ENCODE measurements at places on chromosomes 16 and 17.
A peak's percentile ranks its signal among the peaks of the same experiment; 100 is the strongest.

DNA sequence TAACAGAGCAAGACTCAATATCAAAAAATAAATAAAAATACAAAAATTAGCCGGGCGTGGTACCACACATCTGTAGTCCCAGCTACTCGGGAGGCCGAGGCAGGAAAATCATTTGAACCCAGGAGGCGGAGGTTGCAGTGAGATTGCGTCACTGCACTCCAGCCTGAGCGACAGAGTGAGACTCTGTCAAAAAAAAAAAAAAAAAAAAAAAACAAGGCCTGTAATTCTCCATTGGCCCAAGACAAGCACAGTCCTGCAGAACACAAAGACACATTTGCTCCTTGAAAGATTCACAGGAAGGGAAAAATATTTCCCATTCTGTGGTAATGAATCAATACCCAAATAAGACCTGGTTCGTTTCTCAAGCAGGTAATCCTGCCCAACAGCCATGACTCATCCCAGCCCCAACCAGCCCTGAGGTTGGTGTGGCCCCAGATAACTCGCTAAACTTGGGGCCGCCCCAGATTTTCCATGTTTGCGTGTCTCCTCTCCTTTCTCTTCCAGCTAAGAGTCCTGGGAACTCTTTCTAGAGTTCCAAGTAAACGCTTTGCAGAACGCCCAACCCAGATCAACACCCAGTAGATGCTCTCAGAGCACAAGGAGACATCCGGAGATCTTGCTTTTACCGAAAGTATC lies 40.3 kb upstream of the SNN start:
- no peak for DNase-seq

- no peak for DNase-seq
These were observed 478.2 kb upstream of the EEF2KMT start for GRCh38 chr16:5575646-5576245.

DNA sequence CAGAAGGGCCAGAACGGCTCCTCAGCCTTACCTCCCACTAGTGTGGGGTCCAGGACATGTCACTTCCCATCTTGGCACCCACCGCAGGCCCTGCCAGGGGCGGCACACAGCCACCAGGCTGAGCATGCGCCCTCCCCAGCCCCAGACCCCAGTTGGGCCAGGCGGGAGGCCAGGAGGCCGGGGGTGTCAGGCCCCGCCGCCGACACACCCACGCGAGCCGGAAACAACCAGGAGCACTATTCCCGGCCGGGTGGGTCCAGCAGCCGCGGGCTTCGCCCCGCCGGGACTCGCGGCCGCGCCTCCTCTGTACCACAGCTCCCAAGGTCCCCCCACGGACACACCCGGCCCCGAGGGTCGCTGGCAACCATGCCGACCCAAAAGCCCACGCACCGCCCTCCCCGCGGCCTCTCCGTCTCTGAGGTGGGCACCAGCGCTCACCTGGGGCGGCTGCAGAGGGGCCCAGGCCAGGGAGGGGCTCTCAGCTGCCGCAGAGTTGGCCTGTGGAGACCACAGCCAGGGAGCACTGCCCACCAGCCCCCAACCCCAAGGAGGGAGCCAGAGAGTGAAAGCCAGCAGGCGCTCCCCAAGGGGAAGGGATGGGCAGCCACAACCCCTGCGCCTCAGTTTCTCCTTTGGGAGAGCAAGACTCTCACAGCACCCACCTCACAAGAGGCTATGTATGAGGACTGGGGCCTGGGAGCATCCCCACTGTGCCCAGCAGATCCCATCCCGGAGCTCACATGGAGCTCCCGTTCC lies 18.0 kb downstream of the B9D1 start:
- no peak for DNase-seq

GRCh38 chr16:57236022-57236350 lies 9.1 kb upstream of the ARL2BP start:
- no peak for DNase-seq

- no peak for DNase-seq
These were observed 2.6 kb downstream of the RMI2 start for GRCh38 chr16:11347831-11348230.

- DNase-seq, result no peak
These were observed 74.4 kb upstream of the SMIM36 start for GRCh38 chr17:55585629-55586028.

DNA sequence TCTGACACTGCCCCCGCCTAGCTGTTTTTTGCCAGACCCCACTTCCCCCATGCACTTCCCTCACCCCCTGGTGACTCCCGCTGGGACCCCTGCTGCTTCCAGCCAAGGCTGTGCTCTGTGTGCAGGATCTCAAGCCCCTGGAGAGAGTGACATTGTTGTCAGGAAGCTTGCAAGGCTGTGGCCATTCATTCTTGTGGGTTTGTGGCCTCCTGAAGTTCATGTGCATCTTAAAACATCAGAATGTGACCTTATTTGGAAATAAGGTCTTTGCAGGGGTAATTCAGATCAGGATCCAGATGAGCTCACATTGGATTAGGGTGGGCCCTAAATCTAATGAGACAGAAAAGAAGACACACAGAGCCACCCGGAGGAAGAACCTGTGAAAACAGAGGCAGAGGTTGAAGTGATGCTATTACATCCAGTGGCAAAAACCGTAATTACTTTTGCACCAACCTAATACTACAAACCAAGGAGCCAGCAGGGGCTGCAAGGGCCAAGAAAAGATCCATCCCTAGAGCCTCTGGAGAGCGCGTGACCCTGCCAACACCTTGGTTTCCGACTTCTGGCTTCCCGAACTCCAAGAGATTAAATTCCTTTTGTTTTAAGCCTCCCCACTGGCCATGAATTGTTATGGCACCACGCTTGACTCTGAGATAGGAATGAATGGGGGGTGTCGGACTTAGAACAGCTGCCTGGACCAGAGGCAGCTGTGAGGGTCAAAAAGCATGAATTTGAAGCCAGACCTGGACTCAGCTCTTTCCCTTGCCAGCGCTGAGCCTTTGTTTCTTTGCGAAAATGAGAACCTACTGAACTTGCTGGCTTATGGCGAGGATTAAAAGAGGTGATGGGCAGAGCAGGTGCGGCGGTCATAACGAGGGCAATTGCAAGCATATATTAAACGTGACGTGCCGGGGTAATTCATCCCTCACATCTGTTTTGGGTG lies 75.5 kb downstream of the BMERB1 start:
- DNase-seq, result no peak

- no peak for DNase-seq
These were observed 22.5 kb upstream of the C16orf78 start for GRCh38 chr16:49351096-49351487.

DNA sequence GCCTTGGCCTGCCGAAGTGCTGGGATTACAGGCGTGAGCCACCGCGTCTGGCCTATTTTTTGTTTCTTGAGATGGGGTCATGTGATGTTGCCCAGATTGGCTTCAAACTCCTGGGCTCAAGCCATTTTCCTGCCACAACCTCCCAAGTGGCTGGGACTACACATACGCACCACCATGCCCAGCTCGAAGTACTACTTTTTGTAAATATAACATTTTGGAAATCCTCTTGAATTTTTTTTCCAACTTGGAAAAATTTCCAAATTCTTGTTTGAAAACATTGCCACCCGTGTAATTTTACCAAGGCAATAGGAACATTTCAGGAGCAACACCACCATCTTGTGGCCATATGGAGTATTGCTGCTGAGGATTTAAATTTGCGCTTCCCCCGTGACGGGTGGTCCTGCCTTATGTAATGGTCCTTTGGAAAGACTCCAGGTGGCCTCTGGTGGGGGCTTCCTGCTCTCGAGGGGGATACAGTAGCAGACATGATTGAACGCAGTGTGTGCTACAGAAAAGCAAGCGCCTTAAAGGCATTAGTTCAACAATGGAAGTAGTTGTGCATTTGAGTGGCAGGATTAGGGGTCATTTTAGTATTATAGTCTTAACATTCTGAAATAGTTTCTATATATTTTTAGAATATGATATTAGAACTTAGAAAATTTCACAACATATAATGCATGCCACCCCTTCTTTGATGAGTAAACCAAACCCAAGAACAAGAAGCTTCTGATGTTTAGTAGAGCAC lies 8.0 kb downstream of the FLYWCH1 start:
- peak; percentile 39 for DNase-seq

DNA sequence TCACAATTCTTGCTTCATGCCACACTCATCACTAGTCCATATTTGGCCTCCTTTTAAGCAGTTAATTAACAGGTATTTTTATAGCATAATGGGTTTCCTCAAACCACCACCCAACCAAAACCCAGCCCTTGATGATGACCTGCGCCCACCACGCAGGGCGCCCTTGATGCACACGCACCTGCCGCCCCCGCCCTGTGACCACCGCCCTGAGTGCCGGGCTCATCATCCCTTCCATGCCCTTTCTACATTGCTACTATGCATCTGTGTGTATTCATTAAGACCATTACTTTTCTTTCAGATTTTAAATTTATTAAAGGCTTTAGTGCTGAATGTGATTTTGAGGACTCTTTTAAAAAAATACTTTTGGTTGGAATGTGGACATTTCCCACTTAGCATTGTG lies 204.8 kb upstream of the CHMP6 start:
- no peak for DNase-seq

DNA sequence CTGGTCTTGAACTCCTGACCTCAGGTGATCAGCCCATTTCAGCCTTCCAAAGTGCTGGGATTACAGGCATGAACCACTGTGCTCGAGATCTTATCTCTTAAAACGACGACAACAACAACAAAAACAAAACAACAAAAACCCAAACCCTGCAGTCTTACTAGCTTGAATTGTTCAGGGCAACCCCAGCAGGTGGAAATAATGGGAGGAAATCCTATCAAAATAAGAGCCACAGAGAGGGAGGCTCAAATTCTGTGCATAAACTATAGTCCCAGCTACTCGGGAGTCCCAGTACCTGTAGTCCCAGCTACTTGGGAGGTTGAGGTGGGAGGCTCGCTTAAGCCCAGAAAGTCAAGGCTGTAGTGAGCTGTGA lies 16.5 kb upstream of the ATP6V0A1 start:
- no peak for DNase-seq

DNA sequence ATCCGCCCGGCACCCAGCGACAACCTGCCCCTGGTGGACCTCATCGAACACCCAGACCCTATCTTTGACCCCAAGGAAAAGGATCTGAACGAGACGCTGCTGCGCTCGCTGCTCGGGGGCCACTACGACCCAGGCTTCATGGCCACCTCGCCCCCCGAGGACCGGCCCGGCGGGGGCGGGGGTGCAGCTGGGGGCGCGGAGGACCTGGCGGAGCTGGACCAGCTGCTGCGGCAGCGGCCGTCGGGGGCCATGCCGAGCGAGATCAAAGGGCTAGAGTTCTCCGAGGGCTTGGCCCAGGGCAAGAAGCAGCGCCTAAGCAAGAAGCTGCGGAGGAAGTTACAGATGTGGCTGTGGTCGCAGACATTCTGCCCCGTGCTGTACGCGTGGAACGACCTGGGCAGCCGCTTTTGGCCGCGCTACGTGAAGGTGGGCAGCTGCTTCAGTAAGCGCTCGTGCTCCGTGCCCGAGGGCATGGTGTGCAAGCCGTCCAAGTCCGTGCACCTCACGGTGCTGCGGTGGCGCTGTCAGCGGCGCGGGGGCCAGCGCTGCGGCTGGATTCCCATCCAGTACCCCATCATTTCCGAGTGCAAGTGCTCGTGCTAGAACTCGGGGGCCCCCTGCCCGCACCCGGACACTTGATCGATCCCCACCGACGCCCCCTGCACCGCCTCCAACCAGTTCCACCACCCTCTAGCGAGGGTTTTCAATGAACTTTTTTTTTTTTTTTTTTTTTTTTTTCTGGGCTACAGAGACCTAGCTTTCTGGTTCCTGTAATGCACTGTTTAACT lies 1.0 kb downstream of the NOG start:
- DNase-seq, result no peak

DNA sequence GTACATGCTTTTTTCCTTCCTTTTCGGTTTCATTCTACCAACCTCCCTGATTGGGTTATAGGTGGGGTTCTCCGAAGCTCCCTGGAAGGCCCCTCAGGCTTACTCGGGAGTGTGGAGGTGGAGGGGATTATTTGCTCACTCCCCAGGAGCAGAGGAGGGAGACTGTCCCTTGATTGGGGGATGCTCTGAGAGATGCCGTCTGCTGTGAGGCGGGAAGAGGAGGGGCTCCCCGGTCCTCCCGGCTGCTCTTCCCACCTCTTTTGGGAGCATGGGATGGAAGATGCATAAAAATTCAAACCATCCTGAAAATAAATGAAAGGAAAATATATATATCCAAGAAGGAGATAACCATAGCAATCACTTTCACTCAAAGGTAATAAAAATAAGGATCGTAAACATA lies 16.1 kb upstream of the RPTOR start:
- no peak for DNase-seq

GRCh38 chr16:9256196-9256595 lies 164.8 kb downstream of the HAPSTR1 start:
- DNase-seq, result no peak

GRCh38 chr16:10579965-10580882 lies at the start of gene EMP2:
EMP2 (minus strand) TSS chr16:10580598; CDS start chr16:10547617, 32,981 bp downstream.
- DNase-seq, result no peak

DNA sequence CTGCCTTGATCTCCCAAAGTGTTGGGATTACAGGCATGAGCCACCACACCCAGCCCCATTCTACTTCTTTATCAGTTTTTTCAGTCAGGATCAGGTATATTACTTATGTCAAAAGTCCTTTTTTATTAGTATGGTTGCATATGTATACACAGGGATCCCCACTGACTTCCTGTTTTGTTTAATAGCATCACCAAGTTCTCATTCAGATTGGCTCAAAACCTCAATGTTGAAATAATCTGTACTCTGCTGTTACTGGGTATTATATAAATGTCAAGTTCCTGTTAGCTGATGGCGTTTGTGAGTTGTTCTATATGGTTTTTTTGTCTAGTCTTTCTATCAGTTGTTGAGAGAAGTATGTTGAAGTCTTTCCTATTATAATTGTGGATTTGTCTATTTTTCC lies 168.5 kb downstream of the BCAS3 start:
- DNase-seq, result no peak

GRCh38 chr16:20191566-20191965 lies 117.9 kb upstream of the GPR139 start:
- no peak for DNase-seq
